Renal cortex interstitium (tissue), 15 donors: ENCODE measurements at places on chromosomes 3 and 15. TPM values are rescaled to one million over a fixed set of nuclear protein-coding genes. Genes with fewer than 3 reads are reported as not detected.

Gene AP3B2
- polyA plus RNA-seq, result 3.8 TPM

Gene FAM43A
- polyA plus RNA-seq, result 5.6 TPM

Gene WNT7A
- not detected for polyA plus RNA-seq

Gene CP
- 0.45 TPM for polyA plus RNA-seq

Gene LARP6
- 12.8 TPM for polyA plus RNA-seq

Gene ACAN
- polyA plus RNA-seq, result 3.3 TPM

Gene ACTRT3
- polyA plus RNA-seq, result 4.4 TPM

Gene LRRN1
- 19.2 TPM for polyA plus RNA-seq

Gene FGD5
- 22.9 TPM for polyA plus RNA-seq

Gene GOLGA8S
- polyA plus RNA-seq, result 0.86 TPM

Gene PPM1L
- polyA plus RNA-seq, result 7.8 TPM

Gene GOLGA6L7
- 0.25 TPM for polyA plus RNA-seq

- no peak for DNase-seq
Measured at GRCh38 chr15:53869044-53869805, 109.0 kb upstream of the UNC13C start.

- DNase-seq, result no peak
Measured at GRCh38 chr15:42465520-42466259, 25.3 kb downstream of the ZNF106 start.

DNA sequence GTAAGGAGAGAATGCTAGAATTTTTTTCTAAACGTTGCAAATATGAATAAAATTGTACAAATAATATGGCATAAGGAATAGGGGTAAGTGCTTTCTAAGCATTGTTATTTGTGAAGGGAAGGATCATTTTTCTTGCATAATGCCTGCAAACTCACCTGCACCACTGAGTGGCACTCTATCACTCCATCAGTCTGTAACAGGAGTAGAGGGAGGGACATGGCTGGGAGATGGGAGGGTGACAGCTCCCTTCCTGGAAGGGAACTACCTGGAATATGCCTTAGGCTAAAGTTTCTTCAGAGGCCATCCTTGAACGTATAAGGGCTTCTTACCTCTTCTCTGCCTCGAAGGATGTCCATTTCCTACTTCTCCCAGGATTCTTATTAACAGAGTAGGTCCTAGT, 3.0 kb downstream of the NAALADL2 start:
- DNase-seq, result no peak

DNA sequence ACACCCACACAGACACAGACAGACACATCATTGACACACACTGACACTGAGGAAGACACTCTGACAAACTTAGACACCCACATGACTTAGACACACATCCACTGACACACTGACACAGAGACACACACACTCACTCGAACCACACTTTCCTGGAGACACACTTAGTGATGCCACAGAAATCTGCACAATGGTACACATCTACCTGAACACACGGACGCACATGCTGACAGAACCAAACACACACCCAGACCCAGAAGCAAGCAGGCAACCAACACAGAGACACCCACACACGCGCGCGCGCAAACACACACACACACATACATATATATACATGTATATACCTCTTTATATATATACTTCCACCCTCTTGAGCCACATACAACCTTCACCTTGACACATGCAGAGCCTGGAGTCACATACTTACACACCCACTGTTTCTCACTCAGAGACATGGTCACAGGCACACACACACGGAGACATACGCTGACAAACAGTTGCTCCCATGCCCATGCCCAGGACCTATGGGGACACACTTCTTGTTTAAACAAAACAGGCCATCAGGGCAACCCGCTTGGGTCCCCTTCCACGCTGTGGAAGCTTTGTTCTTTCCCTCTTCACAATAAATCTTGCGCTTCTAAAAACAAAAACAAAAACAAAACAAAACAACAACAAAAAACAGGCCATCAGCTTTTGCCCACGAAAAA, 913 bp upstream of the SCN5A start:
- no peak for DNase-seq

DNA sequence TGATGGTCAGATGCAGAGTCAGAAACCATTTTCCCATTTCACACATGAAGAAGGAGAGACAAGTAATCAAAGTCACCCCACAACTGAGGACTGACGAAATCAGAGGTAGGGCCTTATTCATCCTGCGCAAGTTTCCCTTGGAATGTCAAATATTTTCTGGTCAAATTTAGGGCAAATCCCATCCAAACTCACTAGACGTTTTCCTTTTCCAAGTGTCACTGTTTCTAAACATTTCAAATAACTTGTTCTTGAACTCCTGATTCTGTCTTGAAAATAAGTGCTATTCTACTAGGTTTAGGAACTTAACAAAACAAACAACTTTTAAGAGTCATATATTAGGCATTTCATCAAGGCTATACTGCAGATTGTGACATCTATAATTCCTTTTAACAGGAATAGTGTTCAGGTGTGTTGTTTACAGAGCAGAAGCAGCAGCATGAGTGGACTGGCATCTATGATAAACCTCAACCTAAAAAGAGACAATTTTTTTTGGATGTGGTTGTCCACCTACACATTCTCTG, 40.7 kb downstream of the SUMF1 start:
- DNase-seq, result no peak

- DNase-seq, result no peak
Measured at GRCh38 chr15:77870195-77871065, 207.1 kb downstream of the TBC1D2B start.

DNA sequence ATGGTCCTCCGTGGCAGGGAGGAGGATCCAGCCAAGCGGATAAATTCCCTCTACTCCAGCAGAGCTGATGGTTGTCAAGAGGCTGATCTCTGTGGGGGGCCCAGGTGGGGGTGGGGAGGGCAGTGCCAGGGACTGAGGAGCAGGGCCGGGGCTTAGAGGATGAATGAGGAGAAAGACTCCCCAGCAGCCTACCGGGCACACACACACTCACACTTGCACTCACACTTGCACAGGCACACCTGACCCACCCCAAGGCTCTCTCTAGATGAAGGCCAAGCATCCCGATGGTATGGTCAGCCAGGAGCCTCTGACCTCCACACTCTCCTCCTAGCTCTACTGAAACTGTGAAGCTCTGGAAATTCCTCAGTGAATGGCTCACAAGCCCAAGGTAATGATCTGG, 131.3 kb upstream of the PRR20G start:
- no peak for DNase-seq

- peak; percentile 39 for DNase-seq
Measured at GRCh38 chr3:159273608-159274007, 471.8 kb downstream of the MFSD1 start.

GRCh38 chr15:92083190-92083589, 229.7 kb downstream of the SLCO3A1 start:
- DNase-seq, result no peak

DNA sequence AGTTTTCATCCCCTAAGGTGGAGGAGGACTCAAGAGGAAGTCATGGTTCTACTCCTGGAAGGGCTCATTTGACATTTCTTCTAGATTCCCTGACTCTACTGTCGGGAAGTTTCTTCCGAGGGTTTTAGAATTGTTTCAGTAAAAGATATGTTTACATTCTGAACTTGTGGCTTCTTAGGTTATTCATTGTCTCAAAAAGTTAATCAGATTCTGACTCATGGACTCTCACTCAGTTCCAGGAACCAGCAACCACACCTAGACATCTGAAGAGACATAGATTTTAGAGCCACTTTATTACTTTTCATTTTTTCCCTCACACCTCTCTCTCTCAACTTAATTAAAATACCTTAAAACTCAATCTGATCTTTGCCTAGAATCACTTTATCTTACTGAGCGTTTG, 862.6 kb downstream of the AGBL1 start:
- DNase-seq, result no peak

GRCh38 chr3:124401843-124402242, 328.4 kb upstream of the UMPS start:
- DNase-seq, result no peak

GRCh38 chr15:40275523-40275922, 7.3 kb downstream of the ANKRD63 start:
- DNase-seq, result no peak

DNA sequence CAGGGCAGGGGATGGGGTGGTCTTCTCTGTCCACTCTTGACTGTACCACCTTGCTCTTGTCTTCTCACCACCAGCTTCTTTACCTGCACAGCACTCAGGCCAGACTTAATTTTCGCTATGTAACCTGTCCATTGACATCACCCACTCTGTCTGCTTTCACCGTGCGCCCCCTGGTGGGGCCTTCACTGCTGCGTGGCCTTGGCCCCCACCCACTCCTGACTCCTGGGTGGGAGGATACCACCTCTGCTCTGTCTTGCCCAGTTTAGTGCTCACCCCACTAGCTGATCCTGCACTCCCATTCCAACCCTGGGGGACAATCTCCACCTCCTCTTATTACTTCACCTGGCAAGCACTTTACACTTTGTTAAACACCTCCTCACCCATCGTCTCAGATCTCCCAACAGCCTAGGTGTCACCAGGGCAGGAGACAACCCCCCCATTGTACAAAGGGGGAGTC, 17.7 kb downstream of the PTH1R start:
- no peak for DNase-seq

DNA sequence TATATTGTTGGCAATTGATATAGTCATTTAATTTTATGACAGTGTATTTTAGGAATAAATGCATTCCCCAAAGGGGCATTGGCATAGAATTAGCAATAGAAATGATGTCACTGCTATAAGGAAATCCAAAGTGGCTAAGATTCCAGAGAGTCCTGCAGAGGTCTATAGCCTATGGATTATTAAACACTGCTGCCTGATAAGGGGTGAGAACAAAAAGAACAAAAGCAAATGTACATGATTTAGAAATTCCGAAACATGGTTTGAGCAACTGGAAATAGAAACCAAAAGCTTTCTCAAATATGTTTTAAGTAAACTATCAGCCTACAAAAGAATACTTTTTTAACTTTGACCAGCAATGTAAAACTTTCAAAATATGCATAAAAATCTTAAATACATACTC, 280.1 kb upstream of the RASGRP1 start:
- DNase-seq, result no peak

- no peak for DNase-seq
Measured at GRCh38 chr15:63382966-63383710, 1.5 kb upstream of the CA12 start.

GRCh38 chr3:44058022-44058867, 183.4 kb upstream of the TOPAZ1 start:
- no peak for DNase-seq

GRCh38 chr3:133832802-133833144, 27.2 kb downstream of the SRPRB start:
- DNase-seq, result no peak

DNA sequence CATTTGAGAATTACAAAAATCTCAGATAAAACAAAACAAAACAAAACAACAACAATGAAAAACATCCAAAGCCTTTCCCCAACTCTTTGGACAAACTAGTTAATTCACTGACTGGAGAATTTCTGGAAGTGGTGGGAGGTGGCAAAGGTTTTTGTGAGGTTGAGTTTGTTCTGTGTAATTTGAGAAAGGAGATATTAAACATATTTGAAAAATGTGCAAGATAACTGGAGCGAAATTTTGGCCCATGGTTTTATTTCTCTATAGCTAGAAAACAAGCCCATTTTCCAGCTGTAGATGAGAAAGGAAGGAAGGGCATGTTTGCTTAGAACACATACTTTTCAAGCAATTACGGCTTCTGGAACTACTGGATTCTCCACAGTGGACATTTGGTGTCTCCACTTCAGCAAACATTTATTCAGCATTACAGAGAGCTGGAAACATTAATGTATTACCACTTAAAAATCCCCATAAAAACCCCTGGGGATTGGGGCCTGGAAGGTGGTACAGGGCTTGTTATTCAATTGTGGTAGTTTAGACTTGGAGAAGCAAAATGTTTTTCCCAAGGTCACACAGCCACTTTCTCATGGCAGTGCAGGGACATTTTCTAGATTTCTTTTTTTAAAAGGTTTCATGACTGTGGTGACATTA, 135.8 kb downstream of the THSD4 start:
- DNase-seq, result no peak

- no peak for DNase-seq
Measured at GRCh38 chr3:25781758-25782594, 1.3 kb downstream of the NGLY1 start.

DNA sequence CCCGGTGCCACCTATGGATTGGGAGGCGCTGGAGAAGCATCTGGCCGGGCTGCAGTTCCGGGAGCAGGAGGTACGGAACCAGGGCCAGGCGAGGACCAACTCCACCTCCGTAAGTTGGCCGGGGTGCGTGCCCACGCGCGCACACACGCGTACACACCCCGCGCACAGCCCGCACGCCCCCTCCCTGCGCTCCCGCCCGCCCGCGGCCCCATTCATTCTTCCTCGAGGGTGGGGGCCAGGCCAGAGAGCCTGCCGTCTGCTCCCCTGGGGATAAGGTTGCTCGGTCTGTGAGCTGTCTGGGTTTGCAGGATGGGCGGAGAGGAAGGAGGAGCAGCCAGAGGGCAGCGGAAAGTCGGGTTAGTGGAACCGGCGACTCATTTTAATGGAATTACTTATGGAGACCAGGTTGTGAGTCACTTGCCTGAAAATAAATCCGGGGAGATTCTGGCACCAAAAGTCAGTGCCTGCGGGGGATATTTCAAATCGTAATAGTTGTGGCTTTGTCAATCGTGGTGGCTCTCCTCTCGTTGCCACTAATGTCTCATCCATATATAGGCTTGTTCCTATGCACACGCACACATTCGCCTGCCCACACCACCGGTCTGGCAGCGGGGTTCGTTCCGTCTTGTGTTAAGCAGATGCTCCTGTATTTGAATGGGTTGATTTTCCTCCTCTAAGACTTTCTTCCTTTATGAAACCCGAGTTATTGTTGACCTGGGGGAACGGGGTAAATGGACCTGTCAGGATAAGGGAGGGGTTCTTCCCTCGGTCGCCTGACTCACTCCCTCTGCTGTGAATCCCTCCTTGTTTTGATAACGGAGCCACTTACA, 223.4 kb upstream of the IL12A start:
- peak; percentile 55 for DNase-seq

DNA sequence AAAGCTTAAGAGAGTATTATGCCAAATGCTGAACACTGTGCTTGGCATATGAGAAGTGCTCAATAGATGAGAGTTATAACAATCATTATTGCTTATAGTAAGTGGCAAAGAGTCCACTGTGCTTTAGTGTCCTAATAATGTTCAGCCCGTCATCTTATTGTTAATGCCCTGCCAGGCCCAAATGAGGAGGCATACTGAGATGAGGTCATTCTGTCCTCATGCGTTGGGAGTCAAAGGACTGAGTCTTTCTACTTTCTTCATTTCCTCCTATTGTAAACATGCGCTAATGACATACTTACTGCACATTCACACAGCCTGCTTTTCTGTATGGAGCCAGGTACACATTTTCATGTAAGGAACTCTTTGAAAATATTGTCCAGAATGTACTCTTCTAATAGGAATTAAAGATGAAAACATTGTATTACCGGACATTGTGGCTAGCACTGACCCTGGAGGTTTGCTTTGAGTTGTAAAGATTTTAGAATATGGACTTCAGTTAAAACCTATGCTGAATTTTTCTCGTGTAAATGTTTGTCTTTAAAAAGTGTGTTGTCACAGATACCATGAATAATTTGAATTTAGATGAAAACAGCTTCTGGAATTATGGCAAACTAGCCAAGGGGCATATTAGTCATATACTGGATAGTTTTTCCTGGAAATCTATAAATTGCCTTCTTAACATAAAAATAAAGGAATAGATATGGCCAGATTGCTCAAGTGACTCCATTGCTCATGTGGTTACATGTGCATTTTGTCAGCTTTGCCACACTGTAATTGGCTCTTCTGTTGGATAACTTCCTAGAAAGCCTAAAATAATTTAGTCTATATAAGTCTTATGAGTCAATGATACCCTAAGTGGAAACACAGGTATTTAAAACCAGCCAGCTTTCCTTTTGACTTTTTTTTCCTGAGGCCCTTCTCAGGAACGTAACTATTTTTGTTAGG, 38.3 kb downstream of the KBTBD12 start:
- DNase-seq, result no peak
